AG09309 (cell line): ENCODE measurements at places on chromosomes 13 and 19.

- DNase-seq = no peak
Observed at GRCh38 chr19:17981611-17982010, 14.7 kb downstream of the KCNN1 start.

DNA sequence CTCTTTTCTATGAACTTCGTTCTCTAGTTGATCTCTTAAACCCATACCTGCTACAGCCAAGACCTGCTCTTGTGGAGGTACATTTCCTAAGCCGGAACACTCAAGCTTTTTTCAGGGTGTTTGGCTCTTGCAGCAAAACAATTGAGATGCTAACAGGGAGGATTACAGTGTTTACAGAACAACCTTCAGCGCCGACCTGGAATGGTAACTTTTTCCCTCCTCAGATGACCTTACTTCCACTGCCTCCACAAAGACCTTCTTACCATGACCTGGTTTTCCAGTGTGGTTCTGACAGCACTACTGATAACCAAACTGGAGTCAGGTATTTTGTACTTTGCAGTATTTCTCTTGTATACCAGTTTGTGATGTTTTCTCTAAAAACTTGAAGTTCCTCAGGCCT, 506 bp downstream of the KCNRG start:
- no peak for DNase-seq

GRCh38 chr19:32877977-32878745, 8.6 kb upstream of the SLC7A9 start:
- no peak for DNase-seq

DNA sequence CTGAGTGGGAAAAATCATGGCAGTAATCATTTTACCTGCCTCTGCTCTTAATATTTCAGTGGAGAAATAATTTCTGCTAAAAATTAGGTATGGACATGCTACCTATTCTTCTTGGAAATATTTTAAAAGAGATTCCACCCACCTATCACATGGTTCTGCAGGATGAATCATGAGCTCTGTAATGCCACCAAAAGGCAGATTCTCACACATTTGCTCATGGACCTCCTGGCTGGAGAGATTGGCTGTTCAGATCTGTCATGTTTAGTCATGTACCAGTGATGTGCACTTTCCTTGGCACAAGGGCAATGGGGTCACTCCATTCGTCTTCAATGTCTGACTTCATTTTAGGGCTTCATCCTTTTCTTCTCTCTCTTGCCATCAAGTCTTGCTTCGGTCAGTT, 101.8 kb upstream of the MBNL2 start:
- no peak for DNase-seq

- DNase-seq = no peak
Observed at GRCh38 chr13:113443991-113444390, 9.3 kb downstream of the ADPRHL1 start.

DNA sequence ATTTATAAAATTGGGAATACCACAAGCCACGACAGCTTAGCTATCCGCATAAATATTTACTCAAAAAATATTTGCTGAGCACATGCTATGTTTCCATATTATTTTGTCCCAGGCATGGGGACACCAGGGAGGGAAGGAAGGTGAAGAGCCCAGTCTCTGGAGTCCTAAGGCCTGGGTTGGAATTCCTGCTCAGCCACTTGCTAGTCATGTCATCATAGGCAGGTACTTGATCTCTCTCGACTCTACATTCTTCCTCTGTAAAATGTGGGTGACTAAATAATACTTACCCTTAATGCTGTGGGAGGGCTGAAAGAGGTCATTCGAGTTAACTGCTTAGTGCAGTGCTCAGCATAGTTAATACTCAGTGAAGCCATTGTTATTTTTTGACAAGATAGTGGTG, 4.3 kb upstream of the RNASEH2B start:
- no peak for DNase-seq

DNA sequence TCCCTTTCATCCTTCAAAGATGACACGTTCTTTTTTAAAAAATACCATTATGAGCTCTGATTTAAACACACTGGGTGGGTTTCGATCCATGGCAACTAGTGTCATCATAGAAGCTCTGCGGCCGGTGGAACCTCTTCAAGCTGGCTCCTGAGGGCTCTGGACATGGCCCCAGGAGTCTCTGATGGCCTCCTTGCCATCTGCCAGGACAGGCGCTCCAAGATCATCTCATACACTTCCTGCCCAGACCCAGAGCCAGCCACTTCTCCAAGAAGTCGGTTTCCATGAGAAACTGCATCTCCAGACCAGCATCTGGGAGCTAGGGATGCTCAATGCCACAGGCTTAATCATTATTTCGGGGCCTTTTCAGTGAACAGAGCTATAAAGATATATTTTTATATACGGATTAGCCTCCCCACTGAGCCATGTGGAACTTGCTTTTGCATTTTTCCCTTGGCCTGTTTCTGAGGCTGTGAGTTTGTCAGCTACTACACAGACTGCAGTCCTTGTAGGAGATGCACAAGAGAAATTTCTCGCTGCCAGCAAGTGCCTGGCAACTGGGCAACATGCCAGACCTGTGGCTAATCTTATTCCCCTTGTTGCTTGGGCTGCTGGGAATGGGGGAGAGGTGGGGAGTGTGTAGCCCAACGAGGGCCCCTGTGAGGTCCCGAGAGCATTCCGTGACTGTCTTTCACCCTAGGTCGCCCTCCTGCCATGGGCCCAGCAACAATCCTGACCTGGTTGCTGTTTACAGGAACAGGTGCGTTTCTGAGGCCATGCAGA, 15.9 kb downstream of the SUGP1 start:
- no peak for DNase-seq

GRCh38 chr13:38804536-38804935, 117.7 kb downstream of the FREM2 start:
- no peak for DNase-seq

GRCh38 chr19:51091895-51092873, 9.5 kb upstream of the KLK14 start:
- no peak for DNase-seq

DNA sequence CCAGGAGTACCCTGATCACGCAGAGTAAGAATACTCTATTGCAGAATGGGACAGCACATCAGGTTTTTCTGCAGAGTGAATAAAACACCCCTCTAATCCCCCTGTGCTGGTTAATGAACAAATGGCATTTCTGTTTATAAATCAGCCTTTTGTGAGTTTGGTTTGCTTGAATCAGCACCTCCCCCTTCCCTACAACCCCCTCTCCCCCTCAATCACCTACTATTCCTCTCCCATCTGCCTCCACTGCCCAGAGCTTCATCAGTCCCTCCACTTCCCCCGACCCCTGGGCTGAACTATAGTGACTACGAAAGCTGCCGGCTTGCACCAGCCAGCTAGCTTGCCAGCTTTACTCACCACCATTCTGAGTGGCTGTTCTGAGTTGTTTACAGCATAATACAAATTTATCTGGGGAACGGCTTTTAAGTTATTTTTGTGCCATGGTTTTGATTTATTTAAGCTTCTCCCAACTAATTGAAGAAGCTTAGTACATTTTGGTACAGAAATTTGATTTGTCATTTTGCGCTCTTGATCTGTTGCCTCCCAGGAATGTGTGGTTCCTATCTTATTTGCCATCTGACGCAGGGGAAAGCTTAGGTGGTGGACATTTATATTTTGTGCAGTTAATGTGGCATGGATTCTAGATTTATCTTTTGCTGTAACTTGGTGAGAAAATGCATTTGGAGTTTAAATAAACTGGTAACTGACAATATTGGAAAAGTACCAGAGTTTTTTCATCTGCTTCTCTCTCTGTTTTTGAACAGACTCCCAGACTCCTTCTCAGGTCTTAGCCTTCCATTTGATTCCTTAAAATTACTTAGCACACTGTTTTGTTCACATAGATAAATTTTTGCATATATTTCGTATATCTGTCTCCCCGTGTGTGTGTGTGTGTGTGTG, 41.7 kb upstream of the WDFY2 start:
- DNase-seq = no peak

GRCh38 chr19:55487924-55488687, at the start of gene SSC5D:
Gene SSC5D (plus strand): TSS chr19:55488436. CDS start chr19:55488590, 154 bp downstream.
- DNase-seq = no peak

DNA sequence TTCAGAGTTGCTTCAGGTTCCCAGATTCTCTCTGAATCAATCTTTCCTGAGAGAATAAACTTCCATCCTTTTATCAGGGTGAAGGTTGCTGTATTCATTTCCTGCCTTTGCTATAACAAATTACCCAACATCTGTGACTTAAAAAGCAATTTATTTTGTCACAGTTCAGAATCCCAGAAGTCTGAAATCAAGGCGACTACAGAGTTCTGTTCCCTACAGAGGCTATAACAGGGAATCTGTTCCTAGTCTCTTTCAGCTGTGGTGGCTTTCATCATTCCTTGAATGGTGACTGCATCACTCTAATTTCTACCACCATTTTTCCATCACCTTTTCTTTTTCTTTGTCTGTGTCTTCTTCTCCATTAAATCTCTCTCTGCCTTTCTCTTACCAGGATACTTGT, 459.3 kb upstream of the PRR20A start:
- no peak for DNase-seq
